Cardiac fibroblast (primary cell): ENCODE measurements at places on chromosomes 4 and X.
A peak's percentile ranks its signal among the peaks of the same experiment; 100 is the strongest.

- DNase-seq = no peak
These were observed 196.7 kb upstream of the KLF3 start for GRCh38 chr4:38467296-38467695.

DNA sequence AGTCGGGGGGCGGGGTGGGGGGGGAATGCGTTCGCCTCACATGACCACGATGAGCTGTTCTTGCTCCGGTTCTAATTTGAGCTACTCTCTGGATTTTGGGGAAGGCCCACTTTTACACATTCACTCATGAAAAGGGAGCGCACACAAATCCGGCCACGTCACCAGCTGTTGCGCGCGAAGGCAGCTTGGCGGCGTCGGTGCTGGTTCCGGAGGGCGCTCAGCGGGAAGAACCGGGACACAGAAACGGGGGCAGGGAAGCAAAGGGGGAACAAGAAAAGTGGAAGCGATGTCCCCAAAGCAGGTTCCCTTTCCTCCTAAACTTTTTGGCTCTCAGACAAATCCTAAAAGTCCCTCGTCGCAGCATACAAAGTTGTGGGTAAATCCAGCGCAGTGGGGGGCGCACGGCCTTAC lies 605 bp downstream of the ANXA5 start:
- peak; percentile 87 for DNase-seq

- no peak for DNase-seq
These were observed 29.0 kb upstream of the TLR2 start for GRCh38 chr4:153655002-153655541.

DNA sequence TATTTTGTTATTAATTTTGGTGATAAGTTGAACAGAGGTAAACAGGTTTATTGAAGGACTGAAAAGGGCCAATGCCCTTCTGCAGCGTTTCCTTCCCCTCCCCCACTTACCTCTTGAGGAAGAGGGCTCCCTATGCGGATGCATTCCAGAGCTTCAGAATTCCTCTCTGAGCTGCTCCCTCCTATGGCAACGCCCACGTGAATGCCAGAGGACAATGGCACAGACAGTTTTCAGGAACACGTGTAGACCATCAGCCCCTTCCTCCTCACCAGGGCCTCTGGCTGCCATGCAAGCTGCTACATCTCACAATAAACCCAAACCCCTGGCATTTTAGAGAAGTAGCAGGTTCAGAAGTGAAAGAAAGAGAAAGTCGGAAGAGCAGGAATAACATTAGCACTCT lies 127.9 kb downstream of the CHRDL1 start:
- no peak for DNase-seq

- DNase-seq = no peak
These were observed 187.6 kb upstream of the CXXC4 start for GRCh38 chr4:104682311-104682710.

DNA sequence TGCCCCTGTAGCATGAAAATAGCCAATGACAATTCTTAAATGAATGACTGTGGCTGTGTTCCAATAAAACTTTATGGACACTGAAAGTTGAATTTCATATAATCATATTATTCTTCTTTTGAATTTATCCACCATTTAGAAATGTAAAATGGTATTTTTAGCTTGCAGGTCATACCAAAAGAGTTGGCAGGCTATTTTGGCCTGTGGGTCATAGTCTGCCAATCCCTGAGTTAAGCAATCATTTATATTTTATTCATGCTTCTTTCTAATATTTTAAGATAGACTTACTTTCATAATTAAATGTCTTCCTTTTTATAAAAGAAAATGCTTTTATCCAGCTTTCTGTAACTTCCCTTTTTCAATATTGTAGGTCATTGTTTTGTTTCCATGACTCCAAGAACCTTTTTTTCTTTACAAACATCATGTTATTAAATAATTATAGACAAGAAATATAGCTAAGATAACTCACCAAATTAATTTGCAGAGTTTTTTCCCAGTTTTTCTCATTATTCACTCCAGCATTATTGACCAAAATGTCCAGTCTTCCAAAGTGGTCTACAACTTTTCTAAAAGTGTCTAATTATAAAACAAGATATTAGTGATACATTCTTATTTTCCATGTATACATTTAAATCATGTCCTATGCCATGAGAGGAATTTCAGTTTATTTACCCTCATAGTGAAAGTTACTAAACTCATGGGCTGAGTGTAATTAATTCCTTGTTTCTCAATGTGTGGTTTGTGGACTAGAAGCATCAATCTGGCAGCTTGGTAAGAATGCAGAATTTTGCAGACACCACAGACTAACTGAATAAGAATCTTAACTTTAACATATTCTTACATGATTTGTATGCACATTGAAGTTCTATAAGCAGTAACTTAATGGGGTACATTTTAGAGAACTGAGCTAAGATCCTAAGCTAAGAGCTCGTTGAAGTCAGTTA lies 4.5 kb downstream of the HPGD start:
- no peak for DNase-seq

DNA sequence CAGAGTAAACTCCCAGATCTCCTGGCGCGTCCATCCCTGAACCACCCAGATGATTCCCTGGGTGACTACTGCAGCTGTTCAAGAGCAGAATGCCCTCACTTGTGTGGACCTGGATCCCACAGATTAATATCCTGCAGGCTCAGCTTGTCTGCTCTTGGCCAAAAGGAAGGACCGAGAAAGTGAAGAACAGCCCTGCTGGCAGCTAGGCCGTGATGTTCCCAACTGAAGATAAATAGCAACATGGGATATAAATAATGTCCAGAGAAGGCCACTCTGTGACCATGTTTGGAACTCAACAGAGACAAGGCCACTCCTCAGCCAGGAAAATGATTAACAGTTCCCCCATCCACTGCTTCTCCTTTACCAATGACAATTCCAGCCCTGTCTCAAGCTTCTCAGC lies 21.5 kb downstream of the SUPT20HL2 start:
- DNase-seq = no peak

DNA sequence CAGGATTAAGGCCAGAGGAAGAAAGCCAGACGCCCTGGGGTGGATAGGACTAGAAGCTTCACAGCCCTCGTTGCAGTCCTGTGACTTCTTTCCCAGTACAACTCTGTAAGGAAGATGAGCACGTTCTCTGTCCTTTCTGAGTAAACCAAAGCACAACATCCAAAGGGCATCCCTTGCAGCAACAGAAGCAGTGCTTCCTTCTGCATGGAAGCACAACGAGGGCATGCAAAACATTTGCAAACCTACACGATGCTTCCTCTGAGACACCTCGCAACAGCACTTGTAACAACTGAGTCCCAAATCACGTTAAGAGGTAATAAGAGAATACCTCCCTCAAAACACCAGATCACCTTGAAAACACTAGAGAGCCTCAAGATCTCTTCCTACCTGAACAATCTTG lies 335.7 kb upstream of the RASGEF1B start:
- DNase-seq = no peak

DNA sequence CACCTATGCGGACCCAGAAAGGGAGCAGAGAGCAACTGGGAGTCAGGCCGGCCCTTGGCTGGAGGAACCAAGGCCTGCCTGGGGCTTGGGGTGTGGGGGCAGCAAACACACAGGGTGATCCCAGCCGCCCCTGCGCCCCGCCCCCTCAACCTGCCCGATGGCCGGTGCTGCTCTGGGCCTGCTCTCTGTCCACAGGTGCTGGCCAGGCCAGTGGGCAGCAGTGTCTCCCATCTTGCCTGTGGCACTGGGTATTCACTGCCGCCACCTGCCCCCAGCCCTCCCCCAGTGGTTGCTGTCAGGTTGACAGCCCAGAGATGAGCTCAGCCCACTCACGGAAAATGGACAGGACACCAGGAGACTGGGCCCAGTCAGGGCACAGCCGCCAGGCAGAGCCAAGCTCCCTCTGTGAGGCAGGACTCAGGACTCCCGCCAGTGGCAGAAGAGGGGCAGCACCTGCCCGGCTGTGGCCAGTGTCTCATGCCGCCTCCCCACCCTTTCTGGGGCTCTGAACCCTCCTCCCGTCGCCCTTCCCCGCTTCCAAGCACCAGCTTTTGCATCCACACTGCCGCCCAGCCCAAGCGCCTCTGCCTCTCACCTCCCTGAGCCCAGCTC lies 4.7 kb downstream of the NKX1-1 start:
- DNase-seq = no peak
